ENCODE measurements at places on chromosomes 1 and 21.

DNA sequence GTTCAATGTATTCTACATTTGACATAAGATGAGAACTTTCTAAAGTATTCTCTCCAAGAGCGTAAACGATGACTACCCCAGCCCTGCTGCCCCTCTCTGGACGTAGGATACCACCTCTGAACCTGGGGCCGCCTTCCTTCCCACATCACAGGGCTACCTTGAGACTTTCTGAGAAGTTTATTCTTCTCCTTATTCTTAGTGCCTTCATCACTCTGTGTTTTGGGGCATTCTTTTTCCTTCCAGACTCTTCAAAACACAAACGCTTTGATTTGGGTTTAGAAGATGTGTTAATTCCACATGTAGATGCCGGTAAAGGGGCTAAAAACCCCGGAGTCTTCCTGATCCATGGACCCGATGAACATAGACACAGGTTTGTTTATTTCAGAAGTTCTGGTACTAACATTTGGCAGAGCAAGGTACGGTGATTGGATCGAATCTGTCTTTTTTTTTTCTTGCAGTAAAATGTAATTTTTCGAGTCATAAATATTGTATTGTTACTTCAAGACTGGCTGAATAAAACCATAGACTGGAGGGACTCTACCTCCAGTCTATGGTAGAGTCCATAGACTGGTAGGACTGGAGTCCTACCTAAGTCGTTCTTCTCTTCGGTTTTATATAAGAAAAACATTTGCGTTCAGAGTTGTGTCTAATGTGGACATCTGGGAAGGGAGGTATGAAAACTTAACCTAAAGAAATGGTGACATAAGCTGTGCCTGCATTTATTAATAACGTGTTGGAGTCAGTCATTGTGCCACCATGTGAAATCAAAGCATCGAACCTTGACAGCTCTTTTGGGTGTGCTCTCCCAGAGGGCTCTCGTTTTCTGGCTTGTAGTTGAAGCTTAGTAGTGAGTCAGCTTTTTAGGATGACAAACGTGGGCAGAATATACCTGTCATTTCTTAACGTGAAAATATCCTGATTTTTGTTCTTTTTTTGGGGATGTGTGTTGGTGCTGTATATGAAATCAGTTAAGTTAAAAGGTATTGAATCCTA is 1.2 kb downstream of the MAN1A2 start:
- DNase-seq = no peak

DNA sequence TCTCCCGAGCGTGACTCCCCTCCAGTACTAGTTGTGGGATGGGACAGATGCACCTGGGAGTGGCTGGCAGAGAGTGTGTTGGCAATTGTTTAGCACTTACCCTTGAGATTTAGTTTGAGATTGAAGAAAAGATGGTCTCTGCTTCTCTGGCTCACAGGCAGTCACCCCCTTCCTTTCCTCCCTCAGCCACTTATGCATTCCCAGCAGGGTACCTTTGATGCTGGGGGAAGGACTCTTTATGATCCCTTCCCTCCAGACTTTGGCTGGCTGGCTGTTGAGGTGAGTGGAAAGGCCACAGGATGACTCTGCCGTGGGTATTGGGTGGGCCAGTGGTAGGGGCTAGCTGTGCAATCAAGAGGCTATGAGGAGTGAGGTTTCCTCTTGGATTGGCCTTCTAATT is 236.8 kb downstream of the CAMTA1 start:
- no peak for DNase-seq

DNA sequence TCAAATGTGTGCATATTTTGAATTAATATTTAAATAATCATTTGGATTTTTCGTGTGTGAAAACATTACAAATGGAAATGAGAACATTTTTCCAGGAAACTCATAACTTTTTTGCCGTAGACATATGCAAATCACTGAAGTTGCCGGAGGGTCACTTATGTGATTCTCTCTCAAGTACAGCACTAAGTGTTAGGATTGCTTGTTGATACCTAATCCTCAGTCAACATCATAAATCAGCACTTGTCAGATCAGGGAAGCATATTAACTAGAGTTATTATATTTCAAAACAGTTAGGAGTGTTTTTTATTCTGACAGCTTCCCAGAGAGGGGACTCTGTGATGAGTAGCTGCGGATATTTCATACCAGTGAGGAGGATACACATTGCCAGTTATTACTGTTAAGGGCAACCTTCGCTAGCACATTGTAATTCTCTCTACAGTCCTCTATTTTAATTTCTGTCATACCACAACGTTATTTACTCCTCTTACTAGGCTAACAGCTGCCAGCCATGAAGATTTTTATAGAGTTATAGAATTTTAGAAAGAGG is 41.5 kb downstream of the NCAM2 start:
- DNase-seq = no peak

GRCh38 chr21:17554679-17555465 is 42.0 kb downstream of the CXADR start:
- DNase-seq = no peak

- no peak for DNase-seq
These were observed 13.8 kb upstream of the SFN start for GRCh38 chr1:26848941-26849774.

DNA sequence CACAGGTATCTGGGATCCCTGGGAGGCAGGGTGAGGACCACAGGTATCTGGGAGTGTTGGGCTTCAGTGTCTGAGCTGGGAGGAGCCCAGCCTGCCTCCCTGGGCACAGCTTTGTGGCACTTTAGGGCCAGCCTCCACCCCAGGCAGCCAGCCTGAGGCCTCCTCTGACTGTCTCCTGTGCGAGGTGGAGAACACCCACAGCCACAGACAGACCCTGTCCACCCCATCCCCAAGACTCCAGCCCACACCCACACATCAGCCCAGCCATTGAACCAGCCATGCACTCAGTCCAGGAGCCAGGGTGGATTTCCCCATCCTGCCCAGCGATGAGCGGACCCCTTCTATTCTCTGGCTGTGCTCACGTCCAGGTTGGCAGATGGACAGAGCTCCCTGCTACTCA is 21.8 kb upstream of the TNFRSF1B start:
- no peak for DNase-seq

DNA sequence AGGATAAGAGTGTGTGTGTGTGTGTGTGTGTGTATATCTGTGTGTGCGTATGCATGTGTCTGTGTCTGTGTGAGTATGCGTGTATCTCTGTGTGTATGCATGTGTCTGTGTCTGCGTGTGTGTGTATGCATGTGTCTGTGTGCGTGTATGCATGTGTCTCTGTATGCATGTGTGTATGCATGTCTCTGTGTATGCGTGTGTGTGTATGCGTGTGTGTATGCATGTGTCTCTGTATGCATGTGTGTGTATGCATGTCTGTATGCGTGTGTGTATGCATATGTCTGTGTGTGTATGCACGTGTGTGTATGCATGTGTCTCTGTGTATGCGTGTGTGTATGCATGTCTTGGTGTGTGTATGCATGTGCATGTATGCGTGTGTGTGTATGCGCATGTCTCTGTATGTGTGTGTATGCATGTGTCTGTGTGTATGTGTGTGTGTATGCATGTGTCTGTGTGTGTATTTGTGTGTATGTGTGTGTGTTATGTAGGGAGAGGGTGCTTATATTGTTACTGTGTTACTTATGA is 247.8 kb downstream of the DYRK1A start:
- DNase-seq = no peak

DNA sequence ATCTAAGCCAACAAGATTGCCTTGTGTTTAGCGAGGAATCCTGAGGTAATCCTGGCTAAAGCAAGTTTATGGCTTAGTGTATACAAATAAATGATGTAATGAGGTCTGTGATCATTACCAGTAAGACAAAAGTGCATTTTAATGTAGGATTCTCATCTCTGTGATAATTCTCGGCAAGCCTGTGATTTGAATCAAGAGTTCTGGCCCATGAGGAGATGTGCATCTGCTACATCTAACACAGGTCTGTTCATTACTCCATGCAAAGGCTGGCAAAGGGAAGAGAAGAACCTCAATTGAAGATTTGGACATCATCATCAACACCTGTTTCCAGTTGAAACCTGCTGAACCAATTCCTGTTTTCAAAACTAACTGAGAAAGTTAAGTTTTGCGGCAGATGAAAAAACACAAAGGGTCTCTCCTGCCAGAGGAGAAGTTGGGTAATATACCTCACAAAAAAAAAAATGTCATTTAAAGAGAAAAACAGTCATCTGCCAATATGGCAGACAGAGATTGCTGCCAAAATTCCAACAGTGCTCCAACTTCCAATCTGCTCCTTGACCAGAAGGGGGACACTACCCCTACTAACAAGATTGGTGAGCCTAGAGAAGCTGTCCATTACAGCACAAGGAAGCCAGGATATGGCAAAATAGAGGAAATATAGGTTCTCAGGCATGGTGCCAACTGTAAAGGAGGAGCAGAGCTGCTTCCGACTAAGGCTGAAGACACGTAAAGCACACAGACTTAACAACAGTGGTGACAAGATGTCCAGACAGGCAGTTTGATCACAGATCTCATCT is 453.7 kb downstream of the TTLL7 start:
- no peak for DNase-seq

DNA sequence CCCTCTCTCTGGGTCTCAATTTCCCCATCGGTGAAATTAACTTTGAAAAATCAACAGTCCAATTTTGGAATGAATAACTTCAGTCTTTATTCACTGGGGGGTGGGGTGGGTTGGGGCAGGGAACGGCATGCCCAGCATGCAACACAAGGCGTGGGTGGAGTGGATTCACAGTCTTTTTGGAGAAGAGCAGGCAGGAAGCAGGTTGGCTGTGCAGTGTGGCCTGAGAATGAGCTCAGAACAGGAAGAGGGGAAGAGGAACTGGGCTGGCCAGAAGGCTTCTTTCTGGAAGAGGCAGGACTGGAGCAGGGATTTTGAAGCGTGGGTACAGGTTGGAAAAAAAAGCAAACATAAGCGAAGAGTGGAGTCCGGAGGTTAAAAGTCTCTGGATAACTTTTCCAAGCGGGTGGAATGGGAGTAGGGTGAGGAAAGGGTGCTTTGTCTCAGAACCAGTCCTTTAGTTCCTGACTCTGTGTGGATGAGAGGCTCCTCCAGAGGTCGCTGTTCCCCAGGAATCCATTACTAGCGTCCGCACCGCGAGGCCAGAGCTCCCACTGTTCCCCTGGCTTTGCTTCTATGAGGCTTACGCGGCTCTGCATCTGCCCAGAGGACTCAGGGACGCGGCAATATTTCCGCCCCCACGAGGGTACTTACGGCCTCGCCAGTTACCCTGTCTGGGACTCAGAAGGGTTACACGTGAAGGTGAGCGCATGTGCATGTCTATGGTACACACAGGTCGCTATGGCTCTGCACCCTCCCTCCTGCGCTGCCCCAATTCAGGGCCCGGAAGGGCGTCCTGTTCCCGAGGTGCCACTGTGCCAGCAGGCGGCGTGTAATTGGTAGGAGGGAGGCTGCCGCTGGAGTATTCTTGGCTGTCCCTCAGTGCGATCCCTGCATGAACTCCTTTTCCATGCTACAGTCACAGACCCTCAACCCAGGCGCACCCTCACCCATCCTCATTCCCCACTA is 5.5 kb upstream of the FOXD2 start:
- DNase-seq = peak; percentile 18

- DNase-seq = no peak
These were observed 826 bp upstream of the CA14 start for GRCh38 chr1:150256554-150257341.

- DNase-seq = no peak
These were observed 69.7 kb upstream of the ZC3H12A start for GRCh38 chr1:37404711-37405110.

DNA sequence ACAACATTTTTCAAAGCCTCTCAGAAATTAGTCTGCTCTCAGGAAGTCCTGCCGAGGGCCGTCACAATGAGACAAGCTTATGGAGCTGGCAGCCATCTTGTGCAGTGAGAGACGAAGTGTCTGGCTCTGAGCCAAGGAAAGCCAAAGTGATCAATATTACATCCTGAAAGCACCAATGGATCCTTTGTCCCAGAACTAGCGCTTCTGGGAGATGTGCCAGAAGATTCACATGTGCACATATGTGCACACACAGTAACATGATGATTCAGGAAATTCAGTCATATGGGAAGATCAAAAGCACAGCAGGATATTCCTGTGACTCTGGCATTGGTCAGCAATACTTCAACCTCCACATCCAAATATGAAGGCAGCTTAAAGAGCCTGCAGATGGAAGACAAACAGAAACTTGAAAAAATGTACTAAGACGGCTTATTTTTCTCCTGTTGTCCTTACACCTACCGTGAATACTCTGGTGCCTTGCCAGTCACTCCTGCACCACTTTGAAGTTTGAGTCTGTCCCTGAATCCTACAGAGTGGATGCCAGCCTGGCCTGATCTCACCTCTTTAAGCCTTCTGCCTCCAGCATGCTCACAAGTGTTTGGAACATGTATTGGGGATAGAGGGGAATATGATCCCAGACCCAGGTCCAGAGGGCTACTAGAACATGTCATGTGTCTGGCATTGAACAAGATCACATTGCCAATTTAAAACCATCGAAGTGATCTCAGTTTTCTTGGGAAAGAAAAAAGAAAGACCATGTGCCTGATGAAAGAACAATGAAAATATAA is 44.5 kb upstream of the PRRX1 start:
- DNase-seq = no peak

GRCh38 chr1:109997867-109998229 is 13.3 kb downstream of the AHCYL1 start:
- no peak for DNase-seq

DNA sequence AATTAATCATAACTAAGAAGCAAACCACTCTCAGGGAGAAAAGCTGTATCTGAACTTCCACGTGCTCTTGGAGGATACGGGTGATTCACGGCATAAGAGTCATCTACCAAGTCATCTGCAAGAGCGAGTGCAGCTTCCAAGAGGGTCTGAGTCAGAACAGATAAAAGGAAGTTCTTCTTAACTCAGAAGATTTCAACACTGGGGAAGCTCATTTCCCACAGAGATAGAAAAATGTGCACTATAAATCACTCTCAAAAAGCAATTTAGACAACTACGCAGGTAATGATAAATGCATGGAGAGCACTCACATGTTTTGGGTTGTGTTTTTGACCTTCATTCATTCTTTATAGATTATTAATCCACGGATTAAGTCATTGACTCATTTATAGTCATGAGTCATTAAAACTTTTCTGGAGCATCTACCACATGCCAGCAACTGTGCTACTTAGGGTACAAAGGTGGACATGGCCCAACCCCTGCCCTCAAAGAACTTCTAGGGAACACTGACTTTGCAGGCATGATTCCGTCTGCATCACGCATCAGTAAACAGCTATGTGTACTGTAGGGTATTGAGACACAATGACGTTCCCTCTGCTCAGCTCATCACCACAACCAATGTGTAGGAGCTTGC is 20.8 kb downstream of the KCNJ15 start:
- DNase-seq = no peak

DNA sequence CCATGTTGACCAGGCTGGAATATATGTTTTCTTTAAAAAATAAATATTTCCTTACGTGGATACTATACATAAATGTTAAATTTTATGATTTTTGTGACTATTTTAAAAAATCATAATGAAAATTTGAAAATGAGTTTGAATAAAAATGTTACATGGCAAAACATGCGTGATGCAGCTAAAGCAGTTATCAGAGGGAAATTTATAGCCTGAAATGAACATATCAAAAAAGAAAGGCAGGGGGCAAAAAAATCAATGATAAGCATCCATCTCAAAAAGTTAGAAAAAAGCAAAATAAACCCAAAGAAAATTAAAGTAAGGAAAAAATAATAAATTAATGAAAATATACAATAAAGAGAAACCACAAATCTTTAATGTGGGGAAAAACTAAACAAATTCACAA is 8.6 kb downstream of the CCSAP start:
- no peak for DNase-seq

- DNase-seq = no peak
These were observed 171.6 kb upstream of the ARHGEF16 start for GRCh38 chr1:3282656-3283430.

Data from stimulated activated CD4-positive, alpha-beta T cell treated with anti-CD3 and anti-CD28 coated beads, Interleukin-1b, Interleukin-23, amount 100 ng/mL, for 1 hour (primary cell).